ENCODE measurements at places on chromosomes 7 and 10. TPM values are rescaled to one million over a fixed set of nuclear protein-coding genes. Genes with fewer than 3 reads are reported as not detected.

The DENND11 gene
- polyA plus RNA-seq, result 2.9 TPM

The AGAP9 gene
- 10.0 TPM for polyA plus RNA-seq

The SFRP5 gene
- polyA plus RNA-seq, result not detected

The ASB10 gene
- polyA plus RNA-seq, result not detected

The NPFFR1 gene
- polyA plus RNA-seq, result not detected

The VPS41 gene
- 11.4 TPM for polyA plus RNA-seq

DNA sequence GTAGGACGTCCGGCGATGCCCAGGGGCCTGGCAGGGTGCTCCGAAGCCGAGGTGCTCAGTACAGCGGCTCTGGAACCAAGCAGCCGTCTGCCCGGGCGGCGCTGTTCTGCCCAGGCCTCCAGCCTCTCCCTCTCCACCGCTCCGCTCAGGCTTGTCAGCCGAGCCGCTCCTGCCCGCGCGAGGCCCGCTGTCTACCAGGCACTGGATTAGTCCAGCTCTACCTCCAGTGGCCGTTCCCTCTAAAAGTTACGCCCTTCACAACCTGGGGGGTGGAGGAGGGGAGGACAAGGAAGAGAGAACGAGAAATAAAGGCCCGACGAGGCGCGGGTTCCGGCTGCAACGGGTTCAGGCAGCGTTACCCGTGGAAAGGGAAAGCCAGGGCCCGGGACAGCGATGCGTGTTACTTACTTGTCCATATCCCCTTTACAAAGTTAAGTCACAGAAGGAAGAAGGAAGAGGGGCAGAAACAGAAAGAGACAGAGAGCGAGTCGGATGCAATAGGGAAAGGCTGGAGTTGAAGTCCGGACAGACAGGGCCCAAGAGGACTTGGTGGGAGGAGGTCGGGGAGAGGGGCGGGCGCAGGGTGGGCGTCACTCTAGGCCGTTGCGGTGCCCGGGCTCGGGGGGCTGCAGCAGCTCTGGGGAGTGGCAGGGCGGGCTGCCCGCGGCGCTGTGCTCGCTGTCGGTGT is 2.8 kb downstream of the SP8 start:
- H3K27ac ChIP-seq, result no peak overlapping the region
- no peaks in the 10 kb centered on the region for H3K36me3 ChIP-seq
- peaks cover 61% of the 10 kb centered on the region for H3K27me3 ChIP-seq
- no peak for DNase-seq
- peak overlapping the region; percentile 28 for H3K4me3 ChIP-seq

DNA sequence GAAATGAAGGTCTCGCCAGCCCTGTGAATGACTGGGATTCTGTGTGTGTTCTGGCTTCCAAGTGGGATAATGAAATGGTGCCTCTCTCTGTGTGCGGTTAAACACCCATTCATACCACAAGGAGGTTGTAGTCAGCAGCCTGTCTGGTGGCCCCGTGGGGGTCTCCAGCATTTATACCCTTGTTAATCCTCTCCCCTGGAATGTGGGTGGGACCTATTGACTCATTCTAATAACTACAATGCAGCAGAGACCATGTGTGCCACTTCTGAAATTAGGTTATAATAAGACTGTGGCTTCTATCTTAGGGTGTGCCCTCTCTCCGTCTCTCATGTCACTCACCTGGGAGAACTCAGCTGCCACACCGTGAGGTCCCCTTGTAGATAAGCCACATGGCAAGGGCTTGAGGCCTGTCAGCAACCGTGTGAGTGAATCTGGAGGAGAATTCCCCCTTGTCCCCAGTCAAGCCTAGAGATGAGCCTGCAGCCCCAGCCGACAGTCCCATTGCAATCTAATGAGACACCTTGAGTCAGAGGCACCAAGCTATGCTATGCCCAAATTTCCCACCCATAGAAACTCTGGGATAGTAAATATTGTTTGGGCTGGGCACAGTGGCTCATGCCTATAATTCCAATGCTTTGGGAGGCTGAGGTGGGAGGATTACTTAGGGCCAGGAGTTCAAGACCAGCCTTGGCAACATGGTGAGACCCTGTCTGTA is 106.8 kb downstream of the GALNT17 start:
- no peaks in the 10 kb centered on the region for H3K36me3 ChIP-seq
- no peaks in the 10 kb centered on the region for H3K27me3 ChIP-seq
- no peak for DNase-seq
